NCI-H1092 treated with DMSO at 0.1 percent for 48 hours (cell line): ENCODE measurements at places on chromosomes 13 and 19.
A peak's percentile ranks its signal among the peaks of the same experiment; 100 is the strongest.

GRCh38 chr19:39802958-39803357, 24.3 kb downstream of the LEUTX start:
- DNase-seq, result no peak

GRCh38 chr19:16938211-16938610, 49.4 kb downstream of the F2RL3 start:
- DNase-seq, result no peak

GRCh38 chr19:5850743-5851293, 431 bp downstream of the FUT3 start:
- DNase-seq, result peak; percentile 7

- DNase-seq, result peak; percentile 51
Measured at GRCh38 chr13:21849323-21849722, 178.4 kb downstream of the FGF9 start.

DNA sequence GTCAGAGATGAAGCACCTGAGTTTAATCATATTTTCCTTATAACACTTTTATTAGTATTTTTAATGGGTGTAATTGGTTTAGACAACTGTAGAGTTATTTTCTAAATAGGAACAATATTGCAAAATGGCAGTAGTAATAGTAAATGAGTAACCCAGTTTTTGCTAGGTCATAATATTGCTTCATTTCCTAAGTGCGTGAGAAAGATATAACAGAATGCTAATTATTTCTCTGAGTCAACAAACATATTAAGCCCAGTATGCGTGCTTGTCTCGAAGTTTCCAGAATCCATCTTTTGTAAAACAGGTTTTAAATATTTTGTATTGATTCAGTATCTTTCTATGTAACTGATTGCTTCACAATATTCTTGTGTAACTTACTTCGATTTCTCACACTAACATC, 315.3 kb downstream of the MYO16 start:
- DNase-seq, result no peak

DNA sequence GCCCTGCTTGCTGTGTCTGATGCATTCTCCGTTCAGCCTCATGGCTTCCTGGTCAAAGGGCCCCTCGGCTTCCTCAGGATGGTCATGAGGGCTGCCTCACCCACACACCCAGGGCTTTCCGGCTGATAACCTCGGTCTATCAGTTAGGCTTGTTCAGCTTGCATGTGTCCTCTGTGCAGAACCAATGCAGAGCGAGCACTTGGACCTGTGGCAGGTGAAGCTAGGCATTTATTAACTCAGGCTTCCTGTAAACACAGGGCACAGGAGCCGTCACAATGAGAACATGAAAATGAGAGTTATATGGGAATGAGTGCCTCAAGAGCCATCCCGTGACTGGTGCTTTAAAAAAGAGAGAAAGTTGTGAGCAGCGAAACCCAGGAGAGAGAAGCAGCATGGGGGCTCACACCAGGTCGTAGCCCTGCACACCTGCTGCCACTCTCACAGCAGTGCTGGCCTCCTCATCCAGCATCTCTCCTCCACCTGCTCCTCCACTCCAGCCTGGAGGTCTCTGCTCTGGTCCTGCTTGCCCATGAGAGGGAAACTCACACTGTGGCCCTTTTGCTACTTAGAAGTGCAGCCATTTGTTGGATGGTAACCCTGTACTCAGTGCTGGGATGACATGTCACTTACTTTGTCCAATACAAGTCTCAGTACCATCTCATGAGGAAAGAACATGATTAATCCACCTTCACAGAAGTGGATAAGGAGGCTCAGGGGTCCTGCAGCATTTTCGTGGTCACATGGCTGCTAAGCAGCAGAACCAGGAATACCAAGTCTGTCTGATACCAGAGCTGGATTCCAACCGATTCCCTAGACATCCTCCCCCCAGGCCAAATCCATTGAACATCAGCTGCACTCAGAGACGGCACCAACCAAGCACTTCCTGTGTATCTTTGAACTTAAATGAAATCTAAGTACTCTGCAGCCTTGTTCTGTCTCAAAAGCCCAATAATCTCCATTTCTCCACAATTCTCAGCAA, 50.5 kb upstream of the IRS2 start:
- no peak for DNase-seq

DNA sequence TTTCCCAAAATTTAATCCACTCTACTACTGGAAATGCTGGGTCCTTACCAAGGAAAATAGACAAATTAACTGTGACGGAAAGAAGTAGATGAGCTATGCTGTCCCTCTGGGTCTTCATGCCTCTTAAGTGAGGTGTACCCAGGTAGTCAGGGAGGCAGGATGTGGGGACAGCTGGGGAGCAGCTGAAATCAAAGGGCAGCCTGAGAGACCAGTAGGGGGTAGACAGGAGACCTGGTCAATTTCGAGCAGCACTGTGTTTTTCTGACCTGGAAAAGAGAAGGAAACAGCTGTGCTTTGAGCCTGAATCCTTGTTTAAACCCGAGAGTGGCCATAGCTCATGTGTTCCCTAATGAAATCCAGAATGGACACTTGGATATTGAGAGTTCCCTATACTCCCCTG, 587.3 kb downstream of the EFNB2 start:
- DNase-seq, result no peak

DNA sequence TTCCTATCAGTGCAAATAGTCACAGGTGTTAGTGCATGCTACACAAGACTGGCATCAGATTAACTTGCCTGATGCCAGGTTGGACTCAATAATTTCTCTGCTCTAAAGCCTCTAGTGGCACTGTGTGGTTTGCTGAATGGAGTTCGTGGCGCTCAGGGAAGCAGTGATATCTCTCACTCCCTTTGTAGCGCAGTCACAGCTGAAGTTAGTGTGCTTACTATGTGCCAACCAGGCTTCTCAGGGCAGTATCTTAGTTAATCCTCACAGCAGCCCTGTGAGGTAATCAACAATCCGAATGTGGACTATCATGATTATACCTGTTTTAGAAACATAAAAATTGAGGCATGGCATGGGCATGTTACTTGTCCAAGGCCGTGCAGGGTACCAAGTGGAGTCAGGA, 190.3 kb downstream of the LMO7 start:
- no peak for DNase-seq

GRCh38 chr13:70347947-70348620, 239.8 kb upstream of the KLHL1 start:
- DNase-seq, result no peak

- DNase-seq, result no peak
Measured at GRCh38 chr19:7471696-7472615, 16.9 kb downstream of the PEX11G start.

DNA sequence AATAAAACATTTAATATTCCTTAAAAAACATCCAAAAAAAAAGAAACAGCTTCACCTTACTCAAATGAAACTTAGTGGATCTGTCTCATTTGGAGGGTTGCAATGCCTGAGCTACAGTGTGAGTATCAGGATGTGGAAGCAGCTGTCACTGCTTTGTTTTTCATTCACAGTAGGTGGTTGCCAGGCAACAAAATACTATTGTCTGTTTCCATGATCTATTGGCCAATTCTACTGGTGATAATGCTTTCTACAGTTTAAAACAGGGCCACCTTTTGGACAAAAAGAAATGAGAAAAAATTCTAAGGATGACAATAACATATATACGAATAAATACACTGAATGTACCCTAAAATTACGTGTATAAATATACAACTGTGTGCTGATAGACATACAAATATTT, 3.0 kb downstream of the ENOX1 start:
- peak; percentile 54 for DNase-seq

DNA sequence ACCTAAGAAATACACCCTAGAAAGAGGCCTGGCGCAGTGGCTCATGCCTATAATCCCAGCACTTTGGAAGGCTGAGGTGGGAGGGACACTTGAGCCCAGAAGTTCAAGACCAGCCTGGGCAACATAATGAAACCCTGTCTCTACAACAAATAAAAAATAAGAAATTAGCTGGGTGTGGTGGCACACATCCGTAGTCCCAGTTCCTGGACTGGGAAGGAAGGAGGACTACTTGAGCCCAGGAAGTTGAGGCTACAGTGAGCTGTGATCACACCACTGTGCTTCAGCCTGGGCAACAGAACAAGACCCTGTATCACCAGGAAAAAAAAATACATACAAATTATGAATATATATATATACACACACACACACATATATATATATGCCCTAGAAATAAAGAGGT, 42.7 kb downstream of the PHF11 start:
- no peak for DNase-seq

- DNase-seq, result no peak
Measured at GRCh38 chr19:35206379-35206778, 22.2 kb downstream of the FAM187B start.

- DNase-seq, result no peak
Measured at GRCh38 chr13:33206425-33206824, 79.1 kb downstream of the STARD13 start.

- no peak for DNase-seq
Measured at GRCh38 chr19:35460608-35461007, 12.6 kb downstream of the FFAR2 start.

DNA sequence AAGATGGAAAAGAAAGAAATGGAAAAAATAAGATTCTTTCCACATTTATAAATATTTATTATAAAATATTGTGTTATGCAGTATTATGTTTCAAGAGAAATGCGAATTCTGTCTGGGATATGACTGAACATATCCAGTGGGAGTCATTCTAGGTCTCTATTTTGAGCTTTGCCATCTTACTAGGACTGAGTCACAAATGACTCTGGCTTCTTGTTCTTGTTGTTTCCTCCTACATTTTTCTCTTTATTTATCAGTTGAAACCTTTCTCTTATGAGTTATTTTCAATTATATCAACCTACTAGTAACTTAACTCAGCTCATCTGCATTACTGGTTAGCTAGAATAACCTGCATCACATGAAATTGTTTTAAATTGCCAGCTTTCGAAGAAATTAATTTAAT, 1247.3 kb downstream of the SLITRK1 start:
- no peak for DNase-seq

DNA sequence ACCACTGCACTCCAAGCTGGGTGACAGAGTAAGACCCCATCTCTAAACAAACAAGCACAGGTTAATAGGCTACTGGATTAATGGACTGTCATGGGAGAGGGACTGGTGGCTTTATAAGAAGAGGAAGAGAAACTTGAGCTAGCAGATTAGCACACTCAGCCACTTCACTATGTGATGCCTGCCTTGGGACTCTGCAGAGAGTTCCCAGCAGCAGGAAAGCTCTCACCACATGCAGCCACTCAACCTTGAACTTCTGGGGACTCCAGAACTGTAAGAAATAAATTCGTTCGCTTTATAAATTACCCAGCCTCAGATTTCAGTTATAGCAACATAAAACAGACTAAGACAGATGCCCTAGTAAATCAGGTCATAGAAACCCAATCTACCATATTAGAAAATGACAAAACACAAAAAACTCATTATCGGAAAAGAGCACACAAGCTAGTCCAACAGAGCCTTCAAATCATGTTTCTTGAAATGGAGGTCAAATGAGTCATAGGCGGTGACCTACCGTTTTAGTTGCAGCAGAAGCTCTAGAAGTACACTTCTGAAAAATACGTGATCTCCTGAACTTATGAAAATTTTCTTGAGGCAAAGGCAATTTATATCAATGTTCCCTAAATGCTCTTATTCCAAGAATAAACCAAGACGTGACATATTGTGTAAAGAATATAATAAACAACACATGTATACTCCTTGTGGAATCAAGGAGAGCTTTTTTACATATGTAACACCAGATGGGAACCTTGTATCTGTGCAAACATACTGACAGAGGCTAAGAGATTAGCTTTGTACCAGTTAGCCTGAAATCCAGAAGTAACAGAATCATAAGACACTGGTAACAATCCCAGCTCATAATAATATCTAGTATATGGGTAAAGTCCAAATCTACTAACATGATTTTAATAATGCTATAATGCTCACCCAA, 340.9 kb upstream of the SGCG start:
- no peak for DNase-seq

- DNase-seq, result no peak
Measured at GRCh38 chr13:113150550-113151365, 7.7 kb upstream of the PROZ start.

DNA sequence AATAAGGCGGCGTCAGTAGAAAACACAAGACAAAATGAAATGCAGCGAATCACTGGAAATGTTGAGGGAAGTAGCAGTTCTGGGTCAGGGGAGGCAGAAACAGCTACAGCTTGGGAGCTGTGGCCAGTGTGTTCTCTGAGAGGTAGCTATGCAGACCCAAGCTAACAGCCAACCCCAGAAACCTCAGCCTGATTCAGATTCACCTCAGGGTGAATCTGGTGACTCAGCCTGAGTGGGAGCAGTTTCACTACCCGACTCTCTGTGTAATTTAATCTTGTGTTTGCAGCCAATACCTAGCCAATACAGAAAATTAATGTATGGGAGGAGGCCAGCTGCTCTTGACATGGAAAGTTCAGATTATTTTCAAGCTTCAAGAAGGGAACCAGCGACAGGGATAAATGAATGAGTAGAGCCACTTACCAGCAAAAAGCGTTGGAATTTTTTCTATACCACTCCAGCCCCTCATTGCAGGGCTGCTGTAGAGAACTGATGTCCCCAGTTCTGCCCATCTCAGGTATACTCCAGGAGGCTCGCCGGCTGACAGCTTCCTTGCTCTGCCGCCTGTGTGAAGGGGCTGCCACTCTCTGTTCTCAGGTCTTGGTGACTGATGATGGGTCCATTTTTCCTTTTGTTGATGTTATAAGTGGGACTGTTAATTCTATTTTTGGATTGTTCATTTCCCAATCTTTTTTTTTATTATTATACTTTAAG, 8.9 kb downstream of the IGFL3 start:
- DNase-seq, result no peak

DNA sequence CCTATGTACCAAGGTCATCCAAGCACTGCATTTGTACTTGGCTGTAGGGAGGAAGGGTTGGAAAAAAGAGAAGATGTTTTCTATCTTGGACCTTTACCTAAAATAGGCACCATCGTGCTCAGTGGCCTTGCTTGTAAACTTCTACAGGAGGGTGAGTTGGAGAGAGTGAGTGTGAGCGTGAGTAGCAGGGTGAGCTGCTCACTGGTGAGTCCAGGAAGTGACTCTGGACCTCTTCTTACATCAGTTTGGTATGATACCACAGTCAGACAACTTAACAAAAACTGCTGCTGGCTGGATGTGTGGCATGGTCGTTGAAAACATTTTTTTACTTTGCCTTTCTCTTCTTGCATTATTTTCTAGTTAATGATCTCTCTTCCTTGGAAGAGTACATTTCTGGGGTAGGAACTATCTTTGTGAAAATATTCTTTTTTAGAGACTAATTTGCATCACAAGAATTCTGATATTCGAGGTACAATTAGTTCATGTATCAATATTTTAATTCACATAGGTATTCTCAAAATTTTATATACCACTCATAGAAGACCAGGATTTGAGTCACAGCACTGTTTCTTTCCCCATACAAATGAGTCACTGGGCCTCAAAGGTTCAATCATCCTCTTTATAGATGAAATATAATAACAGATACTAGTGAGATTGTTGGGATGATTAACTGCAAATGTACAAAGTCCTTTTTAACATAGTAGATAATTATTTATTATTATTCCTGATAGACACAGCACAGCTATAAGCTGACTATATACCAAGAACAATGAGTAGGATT, 651 bp downstream of the SERPINE3 start:
- DNase-seq, result no peak
